ENCODE measurements at places on chromosomes 3 and 15. TPM values are rescaled to one million over a fixed set of nuclear protein-coding genes. Genes with fewer than 3 reads are reported as not detected.

The CFAP20DC gene
- not detected for total RNA-seq

The SPATA12 gene
- total RNA-seq = not detected

The SFMBT1 gene
- 39.7 TPM for total RNA-seq

The PROS1 gene
- 5.0 TPM for total RNA-seq

The EPHA3 gene
- total RNA-seq = 0.62 TPM

The HIGD1A gene
- 156 TPM for total RNA-seq

The MGLL gene
- 50.2 TPM for total RNA-seq

Measured in gastrocnemius medialis (tissue), 4 donors.